Sigmoid colon (tissue), 7 donors: ENCODE measurements at places on chromosomes 3 and 15. TPM values are rescaled to one million over a fixed set of nuclear protein-coding genes. Genes with fewer than 3 reads are reported as not detected.

DNA sequence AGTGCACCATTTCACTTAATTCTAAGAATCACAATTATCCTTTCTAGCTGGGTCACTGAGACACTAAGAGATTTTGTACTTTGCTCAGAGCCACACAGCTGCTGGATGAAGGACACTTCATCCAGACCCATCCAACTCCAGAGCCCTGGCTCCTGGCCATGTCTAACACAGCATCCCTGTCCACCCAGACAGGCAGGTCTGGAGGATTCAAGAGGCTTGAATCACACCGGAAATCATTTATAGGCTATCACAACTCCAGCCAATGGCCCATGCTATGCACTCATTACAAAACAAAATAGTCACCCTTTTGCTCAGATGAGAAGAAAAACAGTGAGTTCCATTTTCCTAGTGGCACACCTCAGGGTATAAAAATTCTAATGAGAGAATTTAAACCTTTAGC lies 198.2 kb upstream of the LMCD1 start:
- no peak for DNase-seq

Gene ACTC1
- total RNA-seq, result 0.36 TPM

GRCh38 chr3:86787091-86787490 lies 203.9 kb downstream of the VGLL3 start:
- DNase-seq, result no peak

DNA sequence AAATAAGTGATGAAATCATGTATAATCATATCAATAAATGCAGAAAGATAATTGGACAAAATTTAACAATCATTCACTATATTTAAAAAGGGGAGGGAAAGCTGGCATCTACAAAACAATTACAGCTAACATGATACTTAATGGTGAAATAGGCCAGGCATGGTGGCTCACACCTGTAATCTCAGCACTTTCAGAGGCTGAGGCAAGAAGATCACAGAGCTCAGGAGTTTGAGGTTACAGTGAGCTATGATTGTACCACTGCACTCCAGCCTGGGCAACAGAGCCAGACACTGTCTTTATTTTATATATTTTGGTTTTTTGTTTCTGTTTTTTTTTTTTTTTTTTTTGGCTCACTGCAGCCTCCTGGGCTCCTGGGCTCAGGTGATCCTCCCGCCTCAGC lies 12.1 kb downstream of the EDC3 start:
- no peak for DNase-seq

DNA sequence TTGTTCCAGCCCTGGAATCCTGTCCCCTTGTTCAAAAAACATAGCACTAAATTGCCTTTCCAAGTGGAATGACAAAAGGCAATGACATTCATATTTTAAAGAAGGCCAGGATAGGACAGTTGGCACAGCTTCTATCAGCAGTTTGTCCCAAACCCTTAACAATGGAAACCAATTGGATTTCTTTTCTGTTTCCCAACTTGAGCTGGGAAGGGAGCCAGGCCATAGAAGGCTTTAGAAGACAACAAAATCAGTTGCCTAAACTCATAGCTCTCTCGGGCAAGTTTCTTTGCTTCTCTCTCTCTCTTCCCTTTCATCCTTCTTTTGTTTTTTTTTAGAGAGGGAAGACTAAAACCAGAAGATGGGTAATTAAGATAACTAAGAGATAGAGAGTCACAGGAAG lies 227.7 kb upstream of the TPRG1 start:
- no peak for DNase-seq

GRCh38 chr3:72196377-72196929 lies 411.5 kb upstream of the PROK2 start:
- DNase-seq, result no peak

Gene ZNF774
- total RNA-seq, result 2.8 TPM

- DNase-seq, result no peak
These were observed 187.8 kb downstream of the SHQ1 start for GRCh38 chr3:72660270-72661114.

Gene STRIT1
- not detected for total RNA-seq

DNA sequence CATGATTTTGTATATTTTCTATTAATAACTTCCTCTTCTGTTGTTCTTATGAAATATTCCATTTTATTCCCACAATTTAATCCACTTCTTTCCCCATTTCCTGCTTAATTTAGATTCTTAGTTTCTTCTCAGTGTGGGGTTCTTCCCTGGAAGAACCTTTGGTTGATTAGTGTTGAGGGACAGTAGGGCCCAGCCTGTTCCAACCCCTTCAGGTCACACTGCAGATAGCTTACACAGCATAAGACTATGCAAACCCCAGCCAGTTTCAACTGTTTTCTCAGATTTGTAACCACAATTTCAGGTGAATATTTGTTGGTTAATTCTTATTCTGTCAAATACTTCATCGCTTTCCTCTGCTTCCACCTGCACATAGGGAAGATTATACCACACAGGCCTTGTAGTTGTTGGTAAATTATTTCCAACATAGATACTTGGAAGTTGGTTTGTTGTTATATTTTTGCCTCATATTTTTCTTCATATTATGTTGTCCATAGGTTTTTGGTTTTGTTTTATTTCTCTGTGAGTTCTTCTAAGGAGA lies 34.7 kb downstream of the AADACL2 start:
- no peak for DNase-seq

GRCh38 chr3:57951066-57951882 lies 56.9 kb upstream of the FLNB start:
- peak; percentile 93 for DNase-seq

DNA sequence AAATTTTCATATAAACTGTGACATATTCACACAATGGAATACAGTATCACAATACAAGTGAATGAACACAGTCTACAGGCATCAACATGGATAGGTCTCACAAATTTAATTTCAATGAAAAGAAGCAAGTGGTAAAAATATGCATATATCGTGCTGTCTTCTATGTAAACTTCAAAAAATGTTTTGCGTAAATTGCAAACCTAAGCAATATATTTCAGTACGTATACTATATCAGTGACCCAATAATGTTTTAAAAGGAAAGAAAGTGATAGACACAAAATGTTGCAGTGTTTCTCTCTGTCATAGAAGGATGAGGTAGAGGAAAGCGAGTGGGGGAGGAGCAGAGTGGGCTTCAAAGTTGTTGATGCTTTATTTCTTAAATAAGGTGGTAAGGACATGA lies 468.4 kb upstream of the CNTN3 start:
- no peak for DNase-seq

DNA sequence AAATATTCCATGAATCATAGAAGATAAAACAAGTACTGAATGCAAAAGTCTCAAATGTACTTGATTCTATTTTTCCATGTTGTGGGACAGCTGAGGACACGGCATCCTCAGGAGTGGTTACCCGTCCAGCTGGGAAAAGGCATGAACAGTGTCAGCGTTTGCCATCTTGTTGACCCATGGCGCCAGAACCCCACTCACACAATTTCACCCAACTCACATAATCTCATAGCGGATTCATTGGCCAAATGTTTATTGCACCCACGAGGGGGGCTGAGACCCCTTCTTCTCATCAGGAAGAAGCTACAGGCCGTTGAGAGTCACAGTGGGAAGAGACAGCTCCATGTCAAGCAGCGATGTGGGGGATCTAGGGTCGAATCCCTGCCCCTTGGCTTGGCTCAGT lies 72.9 kb downstream of the OCA2 start:
- no peak for DNase-seq

Gene ALDH1A2
- total RNA-seq, result 4.9 TPM

DNA sequence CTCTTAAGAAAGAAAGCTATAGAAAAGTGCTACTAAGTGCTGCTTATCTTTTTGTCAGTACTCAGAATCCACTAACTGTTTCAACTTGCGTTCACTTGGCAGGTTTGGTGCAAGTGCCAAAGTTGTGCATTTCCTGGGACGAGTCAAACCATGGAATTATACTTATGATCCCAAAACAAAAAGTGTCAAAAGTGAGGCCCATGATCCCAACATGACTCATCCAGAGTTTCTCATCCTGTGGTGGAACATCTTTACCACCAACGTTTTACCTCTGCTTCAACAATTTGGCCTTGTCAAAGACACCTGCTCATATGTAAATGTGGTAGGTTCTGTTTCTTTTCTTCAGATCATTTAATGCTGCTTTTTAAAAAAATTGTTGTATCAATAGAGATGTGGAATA lies 32.6 kb downstream of the GYG1 start:
- no peak for DNase-seq

Gene DNAJC13
- 33.2 TPM for total RNA-seq

Gene TMEM108
- 0.95 TPM for total RNA-seq

- DNase-seq, result no peak
These were observed 53.3 kb downstream of the SLC6A6 start for GRCh38 chr3:14455571-14456317.

Gene MUSTN1
- 12.7 TPM for total RNA-seq

DNA sequence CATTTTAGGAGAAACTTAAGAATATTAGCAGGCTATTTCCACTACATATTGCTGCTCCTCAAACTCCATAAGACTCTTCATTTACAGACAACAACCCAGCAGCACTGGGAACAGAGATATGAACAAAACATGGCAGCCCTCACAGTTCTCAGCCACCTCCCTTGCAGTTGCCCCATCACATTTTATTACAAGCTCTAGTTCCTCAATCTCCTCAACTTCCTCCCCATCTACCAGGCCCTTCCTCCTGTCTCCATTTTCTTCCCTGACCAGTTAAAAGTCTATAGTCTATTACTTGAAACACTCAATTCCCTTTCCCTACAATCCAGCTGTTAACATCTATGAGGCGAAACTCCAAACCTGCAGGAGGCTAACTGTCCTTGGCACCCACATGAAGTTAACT lies 412.5 kb downstream of the TBC1D5 start:
- no peak for DNase-seq

Gene CTDSPL
- total RNA-seq, result 69.1 TPM

Gene CTSH
- 95.9 TPM for total RNA-seq

- DNase-seq, result no peak
These were observed 59.6 kb downstream of the ATP10A start for GRCh38 chr15:25803541-25803940.

- no peak for DNase-seq
These were observed 301.2 kb downstream of the MECOM start for GRCh38 chr3:169362301-169362700.

GRCh38 chr15:56913241-56913640 lies 5.2 kb upstream of the TCF12 start:
- no peak for DNase-seq

DNA sequence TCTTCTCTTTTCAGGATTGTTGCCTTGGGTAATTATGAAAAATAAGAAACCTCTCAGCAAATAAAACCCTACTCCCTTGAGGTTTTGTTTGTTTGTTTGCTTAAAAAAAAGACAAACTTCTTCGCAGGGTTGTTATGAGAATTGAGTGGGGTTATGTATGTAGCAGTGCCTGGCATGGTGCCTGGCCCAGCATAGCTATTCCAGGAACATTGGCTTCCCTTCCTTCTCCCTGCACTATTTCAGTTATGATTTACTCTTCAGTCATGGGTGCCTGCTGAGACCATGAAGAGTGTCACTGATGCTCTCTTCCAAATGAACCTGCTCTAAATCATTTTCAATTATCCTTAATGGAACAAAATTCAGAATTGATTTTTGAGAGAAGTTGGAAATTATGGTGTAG lies 283.5 kb upstream of the ROPN1 start:
- DNase-seq, result peak; percentile 75

GRCh38 chr3:24740326-24740725 lies 245.7 kb upstream of the THRB start:
- DNase-seq, result no peak

Gene EXD1
- not detected for total RNA-seq

DNA sequence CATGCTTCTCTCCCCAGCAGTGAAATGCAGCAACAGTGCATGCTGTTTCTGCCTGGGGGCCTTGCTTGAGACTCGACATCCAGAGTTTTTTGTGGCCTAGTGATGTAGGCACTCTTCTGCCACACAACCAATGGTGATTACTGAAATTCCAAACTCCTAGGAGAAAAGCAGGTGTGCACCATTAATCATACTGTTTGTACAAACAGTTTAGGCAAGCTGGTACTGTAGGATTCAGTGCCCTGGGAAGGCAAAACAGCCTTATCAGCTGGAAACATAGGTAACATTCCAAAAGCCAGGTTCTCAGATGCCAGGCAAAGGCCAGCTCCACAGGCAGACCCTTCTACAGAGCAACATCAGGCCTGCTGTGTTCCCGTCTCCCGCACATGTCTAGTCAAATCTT lies 17.5 kb upstream of the RBP1 start:
- no peak for DNase-seq

- no peak for DNase-seq
These were observed 75.2 kb downstream of the ITGA11 start for GRCh38 chr15:68356778-68357177.

- DNase-seq, result no peak
These were observed 113.9 kb downstream of the POLQ start for GRCh38 chr3:121431726-121432517.

Gene DAZL
- total RNA-seq, result 0.66 TPM

DNA sequence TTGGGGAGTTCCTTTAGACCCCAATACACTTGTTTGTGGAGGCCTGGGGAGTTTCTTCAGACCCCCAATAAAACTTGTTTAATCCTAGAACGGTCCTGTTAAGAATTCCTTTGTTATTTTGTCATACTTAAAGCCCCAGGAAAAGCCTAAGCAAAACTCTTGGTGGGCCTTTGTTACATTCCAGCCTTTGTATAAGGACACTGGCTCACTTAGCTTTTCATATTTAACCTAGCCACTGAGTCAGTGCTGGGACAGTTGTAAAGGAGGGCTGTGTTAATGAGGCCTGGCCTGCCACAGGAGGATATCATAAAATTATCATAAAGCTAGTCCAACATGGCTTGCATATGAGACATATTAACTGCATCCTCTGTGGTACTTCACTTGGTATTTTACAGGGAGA lies 760.1 kb downstream of the ZNF385D start:
- no peak for DNase-seq

Gene VWA5B2
- total RNA-seq, result 0.83 TPM

DNA sequence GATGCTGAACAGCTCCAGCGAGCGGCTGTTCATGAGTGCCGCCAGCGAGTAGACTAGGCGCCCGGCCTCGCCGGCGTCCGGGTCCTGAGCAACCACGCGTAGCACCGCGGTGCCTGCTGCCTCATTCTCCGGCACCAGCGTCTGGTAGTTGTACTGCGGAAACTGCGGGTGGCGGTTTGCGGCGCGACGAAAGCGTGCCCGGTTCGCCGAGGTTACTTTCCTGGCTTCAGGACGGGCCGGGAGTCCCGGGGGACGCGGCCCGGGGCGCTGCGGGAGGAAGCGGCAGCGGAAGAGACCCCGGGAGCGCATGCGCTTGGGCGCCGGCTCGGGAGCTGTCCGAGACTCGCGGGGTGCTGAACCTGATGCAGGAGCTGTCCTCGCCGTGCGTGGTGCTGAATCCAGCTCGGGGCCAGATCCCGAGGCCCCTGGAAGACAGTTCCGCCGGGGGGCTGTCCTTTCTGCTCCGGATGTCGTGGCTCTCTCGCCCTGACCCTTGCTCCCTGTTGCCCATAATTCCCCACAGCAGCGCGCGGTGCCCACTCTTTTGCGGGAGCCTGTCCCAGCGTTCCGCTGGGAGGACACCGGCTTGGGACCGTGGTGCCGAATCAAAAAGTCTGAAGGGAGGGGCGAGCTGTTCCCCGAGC lies 1.1 kb downstream of the CELSR3 start:
- DNase-seq, result peak; percentile 80

Gene ZIC1
- total RNA-seq, result not detected
